ENCODE measurements at places on chromosomes 6 and 20. TPM values are rescaled to one million over a fixed set of nuclear protein-coding genes. Genes with fewer than 3 reads are reported as not detected.

Gene KHDC1
- polyA plus RNA-seq = 0.13 TPM

Gene OPN5
- not detected for polyA plus RNA-seq

DNA sequence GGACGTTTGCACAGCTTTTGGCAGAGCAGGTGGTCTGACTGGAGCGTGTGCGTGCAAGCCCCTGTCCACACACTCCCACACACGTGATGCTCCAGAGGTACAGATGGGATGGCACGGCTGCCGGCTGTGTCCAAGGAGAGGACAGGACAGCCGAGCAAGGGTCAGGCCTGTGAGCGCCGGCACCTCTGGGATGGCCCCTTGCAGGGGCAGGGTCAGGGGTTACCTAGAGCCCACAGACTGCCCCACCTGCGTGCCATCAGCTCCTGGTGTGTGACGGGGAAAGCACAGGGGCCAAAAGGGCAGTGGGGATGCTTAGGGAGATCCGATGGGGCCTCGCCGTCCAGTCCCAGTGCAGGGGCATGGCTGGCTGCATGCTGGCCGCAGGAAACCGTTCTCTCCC, 189.7 kb downstream of the TAF4 start:
- DNase-seq = no peak
- H3K4me3 ChIP-seq = no peak overlapping the region
- H3K27ac ChIP-seq = no peak overlapping the region
- H3K27me3 ChIP-seq = no peaks in the 10 kb centered on the region
- no peaks in the 10 kb centered on the region for H3K36me3 ChIP-seq

DNA sequence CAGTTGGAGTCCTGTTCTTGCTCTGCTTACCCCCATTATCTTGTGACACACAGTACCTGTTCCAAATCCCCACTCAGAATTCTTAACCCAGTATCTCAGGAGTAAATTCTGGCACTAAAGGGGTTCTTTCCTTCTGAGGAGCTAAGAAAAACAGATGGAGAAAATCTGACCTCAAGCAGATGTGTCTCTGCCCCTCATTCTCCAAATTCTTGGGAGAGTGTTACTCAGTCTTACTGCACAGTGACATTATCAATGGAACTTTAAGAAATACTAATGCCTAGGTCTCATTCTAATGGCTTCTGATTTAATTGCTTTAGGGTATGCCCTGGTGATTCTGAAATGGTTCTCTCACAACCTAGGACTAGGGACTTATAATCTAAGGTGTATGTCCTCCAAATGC, 40.6 kb upstream of the PTPRK start:
- no peaks in the 10 kb centered on the region for H3K36me3 ChIP-seq
- no peak overlapping the region for H3K27ac ChIP-seq
- H3K27me3 ChIP-seq = no peaks in the 10 kb centered on the region
- DNase-seq = no peak

DNA sequence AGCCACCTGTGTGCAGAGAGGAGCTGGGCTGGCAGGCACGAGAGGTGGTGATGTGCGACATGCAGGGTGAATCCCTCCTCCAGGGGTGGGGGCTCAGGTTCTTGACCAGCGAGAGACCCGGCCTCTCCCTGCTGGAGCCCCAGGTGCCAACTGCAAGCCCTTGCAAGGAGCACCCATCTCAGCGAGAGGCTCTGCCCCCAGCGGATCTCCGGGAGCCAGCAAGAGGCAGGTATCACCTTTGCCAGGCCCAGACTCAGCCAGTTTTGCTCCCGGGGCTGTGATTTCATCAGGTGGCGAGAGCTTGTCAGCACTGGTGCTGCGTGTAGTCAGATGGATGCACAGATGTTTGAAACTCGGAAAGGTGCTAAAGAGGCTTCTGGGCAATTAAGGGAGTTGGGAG, 87.7 kb downstream of the TFAP2C start:
- no peak for DNase-seq
- H3K27me3 ChIP-seq = no peaks in the 10 kb centered on the region
- H3K36me3 ChIP-seq = no peaks in the 10 kb centered on the region
- H3K27ac ChIP-seq = no peak overlapping the region

DNA sequence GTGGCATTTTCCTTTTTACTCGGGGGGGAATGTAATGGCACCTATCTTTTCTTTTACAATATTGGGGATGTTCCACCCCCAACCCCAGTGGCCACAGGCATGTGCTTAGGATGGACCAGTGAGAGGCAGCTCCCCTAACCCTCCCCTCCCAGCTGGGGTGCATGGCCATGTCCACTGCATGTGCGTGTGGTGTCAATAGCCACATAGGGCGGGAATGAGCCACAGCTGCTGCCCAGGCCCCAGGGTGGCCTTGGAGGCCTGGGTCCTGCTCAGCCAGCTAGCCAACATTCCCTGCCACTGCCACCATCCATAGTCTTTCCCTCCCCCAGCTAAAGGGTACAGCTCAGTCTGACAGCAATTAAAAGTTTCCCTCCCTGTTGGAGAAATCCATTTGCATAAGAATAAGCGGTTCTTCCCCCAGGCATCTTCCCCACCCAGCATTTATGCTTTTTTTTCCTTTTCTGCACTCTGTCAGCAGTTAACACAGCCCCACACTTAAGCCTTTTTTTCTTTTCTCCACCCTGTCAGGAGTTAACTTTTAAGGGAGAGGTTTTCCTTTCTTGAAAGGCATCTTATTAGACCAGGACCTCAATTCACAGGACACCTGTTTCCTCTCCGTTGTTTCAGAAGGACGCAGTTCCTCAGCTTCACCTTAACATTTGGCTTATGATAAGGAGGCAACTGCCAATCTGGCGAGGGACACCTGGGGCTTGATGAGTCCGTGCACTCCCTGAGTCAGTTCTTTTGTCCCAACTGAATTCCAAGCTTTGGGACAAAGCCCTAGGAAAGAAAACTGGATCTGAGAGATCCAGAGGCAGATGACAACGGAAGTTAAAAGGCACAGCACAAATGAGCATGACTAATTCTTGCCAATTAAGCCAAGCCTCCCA, 121.4 kb downstream of the TPBG start:
- H3K36me3 ChIP-seq = no peaks in the 10 kb centered on the region
- no peaks in the 10 kb centered on the region for H3K4me1 ChIP-seq
- no peak overlapping the region for H3K27ac ChIP-seq

All from CD14-positive monocyte (primary cell).